ENCODE measurements at places on chromosomes 16 and 17.

DNA sequence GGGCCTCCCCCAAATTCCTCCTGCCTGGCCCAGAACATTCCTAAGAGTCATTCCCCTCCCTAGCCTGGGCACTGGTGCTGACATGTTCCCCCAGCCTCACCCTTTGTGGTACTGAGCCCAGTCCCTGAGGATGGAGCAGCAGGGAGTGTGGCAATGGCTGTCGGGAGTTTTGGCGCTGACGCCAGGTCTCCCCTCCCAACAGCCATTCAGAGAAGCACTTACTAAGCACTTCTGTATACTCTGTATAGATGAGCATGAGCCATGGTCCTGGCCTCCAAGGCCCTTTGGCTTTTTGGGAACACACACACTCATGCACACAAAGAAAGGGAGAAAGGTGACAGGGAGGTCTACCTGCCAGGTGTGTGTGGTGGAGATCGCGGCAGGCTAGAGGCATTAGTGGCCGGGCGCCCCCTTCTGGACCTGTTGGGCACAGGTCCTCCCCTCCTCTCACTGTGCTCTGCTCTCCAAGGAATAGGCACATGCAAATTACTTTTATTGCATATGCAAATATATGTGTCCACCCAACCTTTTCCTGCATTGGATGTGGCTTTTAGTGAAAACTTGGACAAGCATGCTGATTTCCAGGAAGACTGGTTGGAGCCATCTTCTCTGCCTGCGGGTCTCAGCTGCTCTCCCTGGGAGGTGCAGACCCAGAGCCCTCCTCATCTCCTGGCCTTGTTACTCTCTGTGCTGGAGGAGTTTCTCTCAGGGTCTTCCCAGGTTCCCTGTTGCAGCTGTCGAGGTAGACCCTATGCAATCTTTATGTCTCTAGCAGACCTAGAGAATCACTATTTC, 17.4 kb upstream of the C17orf107 start:
- DNase-seq = no peak

GRCh38 chr17:61469949-61470348, 17.7 kb downstream of the TBX4 start:
- no peak for DNase-seq

- no peak for DNase-seq
These were observed 1.4 kb downstream of the CMTM2 start for GRCh38 chr16:66580605-66581209.

DNA sequence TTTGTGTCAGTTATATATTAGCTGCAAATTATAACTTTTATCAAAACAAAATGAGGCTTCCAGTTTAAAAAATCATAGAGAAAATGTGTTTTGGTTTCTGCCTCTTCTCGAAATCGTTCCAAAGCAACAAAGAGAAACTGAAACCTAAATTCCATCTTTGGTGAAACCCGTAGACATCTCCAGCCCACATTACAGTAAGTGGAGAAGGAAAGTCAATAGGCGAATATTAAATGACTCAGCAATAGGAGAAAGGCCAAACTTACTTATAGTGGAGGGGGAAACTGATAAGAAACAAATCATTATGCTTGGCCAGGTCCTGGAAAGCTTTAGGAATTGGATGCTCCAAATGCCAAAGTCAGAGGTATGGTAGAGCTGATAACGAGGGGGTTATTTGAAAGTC, 103.0 kb upstream of the SHISA6 start:
- no peak for DNase-seq

DNA sequence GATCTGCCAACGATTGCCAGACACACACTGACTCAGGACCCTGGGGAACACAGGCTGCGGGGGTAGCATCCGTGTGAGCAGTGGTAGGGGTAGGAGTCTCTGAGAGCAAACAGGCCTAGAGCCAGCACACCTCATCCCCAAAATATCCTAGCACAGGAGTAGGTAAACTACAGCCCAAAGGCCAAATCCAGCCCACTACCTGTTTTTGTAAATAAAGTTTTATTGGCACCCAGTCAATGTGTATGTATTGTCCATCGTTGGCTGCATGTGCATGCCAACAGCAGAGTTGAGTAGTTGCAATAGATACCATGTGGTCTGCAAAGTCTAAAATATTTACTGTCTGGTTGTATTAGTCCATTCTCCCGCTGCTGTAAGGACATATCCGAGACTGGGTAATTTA, 55.5 kb upstream of the GPRC5B start:
- DNase-seq = no peak

GRCh38 chr17:44909681-44910144, 5.6 kb downstream of the GFAP start:
- DNase-seq = no peak

DNA sequence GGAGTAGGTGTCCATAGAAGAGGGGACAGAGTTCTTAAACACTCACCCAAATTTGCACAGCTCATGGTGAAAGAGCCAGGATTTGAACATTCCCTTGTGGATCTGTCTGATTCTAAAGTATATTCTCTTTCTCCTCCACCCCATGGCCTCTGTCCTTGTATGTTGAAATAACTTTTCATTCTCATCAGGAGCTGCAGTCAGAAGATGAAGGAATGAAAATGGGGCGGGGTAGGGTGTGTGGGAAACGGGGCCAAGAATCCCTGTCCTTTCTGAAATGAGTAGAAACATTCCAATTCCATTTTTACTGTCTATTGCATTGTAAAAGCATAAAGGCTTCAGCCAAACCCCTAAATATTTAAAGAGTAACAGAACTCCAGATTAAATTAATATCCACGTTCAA, 42.8 kb downstream of the NOG start:
- no peak for DNase-seq

- DNase-seq = no peak
These were observed 11.0 kb upstream of the C16orf74 start for GRCh38 chr16:85761861-85762260.

DNA sequence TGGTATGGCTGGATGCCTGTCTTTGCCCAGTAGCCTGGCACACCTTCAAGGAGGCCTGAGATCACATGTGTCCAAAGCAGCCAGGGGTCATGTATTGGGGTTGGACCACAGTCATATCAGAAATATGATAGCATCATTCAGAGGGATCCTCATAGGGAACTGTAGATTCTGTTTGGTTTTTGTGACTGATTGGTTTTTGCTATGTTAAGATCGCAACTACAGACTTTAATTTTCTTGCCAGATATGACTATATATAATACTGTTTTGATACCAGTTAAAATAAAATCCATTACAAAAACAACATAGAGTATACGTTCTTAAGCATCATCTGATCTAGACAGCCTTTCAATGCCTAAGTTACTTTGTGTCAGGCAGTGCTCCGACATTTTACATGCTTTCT, 11.8 kb upstream of the SMPD3 start:
- no peak for DNase-seq

GRCh38 chr17:50614471-50615051, 20.1 kb upstream of the ABCC3 start:
- DNase-seq = no peak

DNA sequence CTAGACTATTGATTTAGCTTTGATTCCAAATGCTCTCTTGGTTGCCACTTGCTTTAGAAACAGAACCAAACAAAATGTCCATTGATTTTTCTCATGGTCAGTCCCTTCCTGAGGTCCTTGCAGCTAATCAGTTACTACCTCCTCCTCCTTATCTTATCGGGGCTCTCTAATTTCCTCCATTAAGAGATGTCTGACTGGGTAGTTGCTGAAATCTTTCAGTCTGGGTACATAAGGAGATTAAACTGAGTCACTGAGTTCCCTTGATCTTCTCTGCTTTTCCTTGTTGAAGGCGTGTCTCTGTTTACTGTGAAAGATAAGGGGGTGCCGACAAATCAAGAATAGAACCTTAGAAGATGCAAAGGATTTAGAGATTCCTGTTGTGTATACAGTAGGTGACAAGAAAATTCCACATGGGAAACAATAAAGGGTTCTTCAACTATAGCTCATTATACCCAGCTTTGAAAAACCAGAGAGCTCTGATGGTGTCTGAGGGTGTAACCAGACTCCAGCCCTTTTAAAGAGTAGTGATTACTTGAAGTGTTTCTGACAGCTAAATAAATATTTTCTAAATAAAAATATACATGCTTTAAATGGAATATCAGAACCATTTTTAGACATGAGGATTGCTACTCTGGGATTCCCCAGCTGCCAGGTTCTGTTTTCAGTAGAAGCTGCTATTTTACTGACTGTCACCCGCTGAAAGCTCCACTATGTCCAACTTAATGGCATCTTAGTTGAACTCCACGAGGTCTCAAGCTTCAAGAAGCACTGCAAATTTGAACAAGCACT, 791.3 kb upstream of the SOX9 start:
- no peak for DNase-seq

DNA sequence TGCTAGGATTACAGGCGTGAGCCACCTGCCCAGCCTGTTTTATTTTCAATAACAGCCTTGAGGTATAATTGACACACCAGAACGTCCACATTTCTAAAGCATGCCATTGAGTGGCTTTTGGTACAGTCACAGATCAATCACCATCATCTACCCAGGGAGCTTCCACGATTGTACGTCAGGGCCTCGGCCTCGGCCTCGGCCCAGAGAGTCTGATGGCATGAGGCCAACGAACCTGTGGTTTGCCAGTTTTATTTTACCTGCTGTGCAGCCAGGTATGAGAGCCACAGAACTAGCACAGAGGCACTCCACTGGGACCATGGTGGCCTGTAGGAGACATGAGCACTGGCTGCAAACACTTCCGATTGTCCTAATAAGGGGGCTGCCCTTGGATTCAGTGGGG, 8.3 kb downstream of the UBALD1 start:
- DNase-seq = no peak

- DNase-seq = no peak
These were observed 17.7 kb upstream of the RMI2 start for GRCh38 chr16:11327277-11328171.

GRCh38 chr17:18258356-18259038, at the start of gene FLII:
Gene FLII, minus strand, starts transcription at chr17:18258738. Its CDS starts 48 bp downstream, at chr17:18258690.
- no peak for DNase-seq

GRCh38 chr17:55580596-55581133, 69.4 kb upstream of the SMIM36 start:
- DNase-seq = no peak

- DNase-seq = no peak
These were observed 30.9 kb downstream of the ZNF423 start for GRCh38 chr16:49825041-49825440.

GRCh38 chr16:54696522-54696921, 234.1 kb upstream of the IRX5 start:
- DNase-seq = no peak

DNA sequence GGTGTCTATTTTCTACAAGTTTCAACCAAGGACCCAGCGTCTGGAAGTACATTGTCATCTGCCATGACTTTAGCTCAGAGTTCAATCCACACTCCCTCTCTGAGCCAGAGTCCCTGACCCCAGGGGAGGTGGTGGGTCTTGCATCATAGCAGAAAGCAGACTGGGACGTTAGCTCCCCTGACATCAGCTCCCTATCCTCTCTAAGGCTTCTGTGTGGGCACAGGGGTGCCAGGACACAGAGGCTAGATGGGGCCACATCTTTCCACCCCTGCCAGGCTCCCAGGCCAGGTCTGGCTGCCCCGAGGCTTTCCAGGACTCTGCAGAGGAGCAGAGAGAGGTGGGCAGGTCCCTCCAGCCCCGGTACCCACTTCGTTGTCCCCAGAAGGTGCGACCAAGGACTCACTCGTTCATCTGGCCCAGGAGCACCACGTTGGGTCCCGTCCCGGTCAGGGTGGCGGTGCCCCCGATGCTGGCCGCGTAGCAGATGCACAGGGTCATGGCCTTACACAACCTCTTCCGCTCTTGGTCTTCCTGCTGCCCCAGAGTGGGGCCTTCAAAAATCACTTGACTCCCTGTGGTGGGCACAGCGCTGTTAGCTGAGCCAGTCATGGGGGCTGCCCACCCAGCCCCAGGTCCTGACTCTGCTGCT, 10.5 kb downstream of the SLC13A5 start:
- DNase-seq = no peak

- DNase-seq = no peak
These were observed 184.4 kb upstream of the CDH11 start for GRCh38 chr16:65306300-65306699.

DNA sequence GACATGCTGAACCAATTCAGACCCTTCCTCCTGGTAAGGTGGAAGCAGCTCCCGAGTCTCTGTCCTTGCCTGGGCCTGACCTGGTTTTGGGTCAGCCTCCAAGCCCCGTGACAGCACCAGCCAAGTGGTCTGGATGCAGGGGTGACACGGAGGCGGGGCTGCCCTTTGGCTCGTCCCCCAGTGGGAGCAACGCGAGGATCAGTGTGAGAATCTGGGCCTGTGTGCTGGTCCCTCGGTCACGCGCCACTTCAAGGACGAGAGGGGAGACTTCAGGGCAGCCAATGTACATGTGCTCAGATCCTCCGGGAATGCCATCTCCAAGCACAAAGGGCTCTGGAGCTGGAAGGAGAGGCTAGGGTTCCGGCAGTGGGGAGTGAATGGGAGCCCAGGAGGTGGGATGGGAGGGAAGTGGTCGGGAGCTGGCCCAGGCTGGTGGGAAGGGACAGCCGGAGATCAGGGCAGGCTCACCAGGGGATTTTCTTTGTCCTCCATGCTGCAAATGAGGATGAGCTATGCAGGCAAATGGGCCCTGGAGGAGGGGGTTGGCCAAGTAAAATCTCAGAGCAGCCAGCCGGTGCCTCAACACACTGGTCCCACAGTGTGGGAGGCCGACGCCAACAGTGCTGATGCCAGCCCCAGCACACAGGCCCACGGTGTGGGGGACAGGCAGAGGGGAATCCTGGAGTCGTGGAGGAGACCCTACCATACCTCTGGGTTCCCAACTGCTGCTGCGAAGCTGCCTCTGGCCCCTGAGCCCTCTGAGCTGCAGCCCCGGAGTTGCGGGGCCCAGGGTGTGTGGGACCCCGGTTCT, 4.2 kb upstream of the NDRG4 start:
- no peak for DNase-seq

DNA sequence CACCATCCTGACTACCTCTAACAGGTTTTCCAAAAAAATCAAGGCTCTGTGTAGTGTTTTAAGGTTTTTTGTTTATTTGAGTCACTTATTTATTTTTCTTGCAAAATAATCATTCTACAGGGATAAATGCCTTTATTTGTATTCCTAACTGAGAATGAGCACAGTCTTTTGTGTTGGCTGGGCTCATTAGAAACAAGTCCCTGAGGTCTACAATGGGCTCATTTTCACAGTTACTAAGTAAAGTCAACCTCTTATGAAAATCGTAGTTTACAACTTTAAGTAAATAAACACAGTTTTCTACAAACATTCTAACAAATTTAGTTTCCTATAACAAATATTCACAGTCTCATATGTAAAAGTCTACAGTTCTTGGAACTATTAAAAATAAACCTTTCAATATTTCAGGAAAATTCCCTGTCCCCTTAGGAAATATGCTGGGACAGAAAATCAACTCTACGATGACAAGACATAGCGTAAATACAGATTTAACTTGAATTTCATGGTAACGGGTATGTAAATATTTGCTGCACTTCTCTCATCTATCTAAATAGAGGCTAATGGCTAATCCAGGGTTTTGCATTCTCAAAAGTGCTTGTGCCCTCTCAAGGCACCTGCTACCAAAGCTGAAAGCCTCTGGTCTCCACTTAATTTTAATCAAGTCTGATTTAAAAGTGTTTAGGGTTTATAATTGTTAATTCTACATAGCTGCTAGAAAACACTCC, 31.5 kb upstream of the CDH5 start:
- DNase-seq = no peak

Data from stimulated activated CD8-positive, alpha-beta memory T cell treated with anti-CD3 and anti-CD28 coated beads, Interleukin-15, amount 100 ng/mL, for 1 hour (primary cell).